Endodermal cell (in vitro differentiated cells): ENCODE measurements at places on chromosomes 16 and 17. TPM values are rescaled to one million over a fixed set of nuclear protein-coding genes. Genes with fewer than 3 reads are reported as not detected.

DNA sequence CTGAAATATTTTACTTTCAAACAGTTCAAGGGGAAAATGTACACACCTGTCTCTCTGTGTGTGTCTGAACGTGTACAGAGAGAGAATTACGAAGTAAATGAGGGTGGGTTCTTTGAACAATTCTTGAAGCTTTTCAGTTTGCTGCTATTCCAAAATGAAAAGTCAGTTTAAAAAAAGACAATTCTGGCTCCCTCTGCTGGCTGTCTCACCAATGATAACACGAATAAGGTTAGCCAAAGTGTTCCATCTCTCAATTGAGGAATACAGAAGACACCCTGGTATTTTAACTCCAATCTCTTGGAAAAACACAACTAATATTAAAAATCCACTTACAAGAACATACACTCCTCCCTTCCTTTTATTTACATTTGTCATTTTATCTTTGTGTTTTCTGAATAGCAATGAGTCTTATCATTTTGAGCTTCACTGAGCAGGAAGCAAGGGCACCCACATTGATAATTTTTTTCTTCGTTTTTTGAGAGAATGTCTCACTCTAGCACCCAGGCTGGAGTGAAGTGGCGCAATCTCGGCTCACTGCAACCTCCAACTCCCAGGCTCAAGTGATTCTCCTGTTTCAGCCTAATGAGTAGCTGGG, 20.5 kb downstream of the EFTUD2 start:
- DNase-seq, result peak; percentile 70

DNA sequence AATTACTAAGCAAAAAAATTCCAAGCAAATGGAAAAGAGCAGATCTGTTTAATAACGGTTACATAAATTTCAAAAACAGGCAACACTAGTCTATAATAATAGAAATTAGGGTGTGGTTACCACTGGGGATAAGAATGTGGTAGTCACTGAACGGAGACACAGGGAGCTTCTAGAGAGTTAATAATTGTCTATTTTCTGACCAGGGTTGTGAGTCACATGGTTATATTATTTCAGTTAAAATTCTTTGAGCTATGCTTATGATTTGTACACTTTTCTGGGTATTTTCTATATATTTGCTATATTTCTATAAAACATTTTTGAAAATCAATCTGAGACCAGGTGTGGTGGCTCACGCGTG, 433.9 kb upstream of the MAF start:
- DNase-seq, result no peak

DNA sequence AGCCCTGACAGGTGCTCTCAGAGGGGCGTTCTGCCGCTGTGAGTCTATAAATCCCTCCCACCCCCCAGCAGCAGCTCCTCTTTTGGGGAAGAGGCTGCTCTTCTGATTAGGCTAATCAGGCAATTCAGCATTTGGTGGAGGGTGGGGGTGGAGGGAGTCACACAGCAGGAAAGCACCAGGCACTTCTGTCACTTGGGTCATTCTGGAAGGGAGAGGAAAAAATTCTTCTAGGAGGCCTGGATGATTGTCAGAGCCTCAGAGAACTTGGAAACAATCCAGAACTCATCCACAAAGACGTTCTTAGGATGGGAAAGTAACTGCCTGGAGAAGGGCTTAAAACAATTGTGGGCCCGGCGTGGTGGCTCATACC, 7.3 kb upstream of the SSTR2 start:
- DNase-seq, result peak; percentile 72

GRCh38 chr17:35944151-35944550, 638 bp upstream of the LYZL6 start:
- no peak for DNase-seq

DNA sequence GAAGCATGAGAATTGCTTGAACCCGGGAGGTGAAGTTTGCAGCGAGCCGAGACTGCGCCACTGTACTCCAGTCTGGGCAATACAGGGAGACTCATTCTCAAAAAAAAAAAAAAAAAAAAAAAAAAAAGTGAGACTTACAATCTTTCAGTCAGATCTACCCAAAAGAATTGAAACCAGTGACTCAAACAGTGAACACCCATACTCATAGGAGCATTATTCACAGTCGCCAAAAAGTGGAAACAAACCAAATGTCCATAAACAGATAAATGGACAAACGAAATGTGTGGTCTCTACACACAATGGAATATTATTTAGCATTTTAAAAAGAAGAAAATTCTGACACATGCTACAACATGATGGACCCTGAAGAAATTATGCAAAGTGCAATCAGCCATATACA, 9.1 kb upstream of the SCNN1B start:
- DNase-seq, result no peak

DNA sequence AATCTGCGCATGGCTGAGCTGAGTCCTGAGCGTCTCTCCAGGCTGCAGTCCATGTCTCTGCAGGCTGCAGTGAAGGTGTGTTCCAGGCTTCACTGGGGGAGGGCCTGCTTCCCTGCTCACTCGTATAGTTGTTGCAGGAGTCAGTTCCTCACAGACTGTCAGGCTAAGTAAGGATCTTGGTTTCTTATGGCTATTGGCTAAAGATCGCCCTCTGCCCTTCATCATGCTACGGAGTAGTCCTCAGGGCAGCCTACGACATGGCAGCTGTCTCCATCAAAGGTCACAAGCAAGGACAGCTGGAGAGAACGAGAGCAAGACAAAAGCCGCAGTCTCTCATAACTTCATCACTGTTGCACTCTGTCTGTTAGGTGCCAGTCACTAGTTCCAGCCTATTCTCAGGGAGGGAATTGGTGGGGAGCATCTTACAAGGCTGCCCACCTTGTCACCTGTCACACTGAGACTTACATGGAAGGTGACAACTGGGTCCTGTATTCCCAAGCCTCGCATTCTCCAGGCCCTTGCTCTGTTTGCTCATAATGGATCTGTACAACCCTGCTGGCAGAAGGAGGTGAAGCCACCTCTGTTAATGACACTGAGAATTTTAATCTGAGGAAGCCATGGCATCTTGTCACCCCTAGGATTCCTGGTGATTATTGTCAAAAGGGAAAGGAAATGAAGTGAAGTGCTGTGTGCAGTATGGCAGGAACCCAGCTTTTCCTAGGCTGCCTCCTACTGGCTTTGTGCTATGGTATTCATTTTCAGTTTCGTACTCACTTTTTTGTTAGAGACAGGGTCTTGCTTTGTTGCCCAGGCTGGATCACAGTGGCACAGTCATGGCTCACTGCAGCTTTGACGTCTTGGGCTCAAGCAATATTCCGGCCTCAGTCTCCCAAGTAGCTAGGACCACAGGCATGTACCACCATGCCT, 43.4 kb downstream of the MFSD11 start:
- DNase-seq, result peak; percentile 68

DNA sequence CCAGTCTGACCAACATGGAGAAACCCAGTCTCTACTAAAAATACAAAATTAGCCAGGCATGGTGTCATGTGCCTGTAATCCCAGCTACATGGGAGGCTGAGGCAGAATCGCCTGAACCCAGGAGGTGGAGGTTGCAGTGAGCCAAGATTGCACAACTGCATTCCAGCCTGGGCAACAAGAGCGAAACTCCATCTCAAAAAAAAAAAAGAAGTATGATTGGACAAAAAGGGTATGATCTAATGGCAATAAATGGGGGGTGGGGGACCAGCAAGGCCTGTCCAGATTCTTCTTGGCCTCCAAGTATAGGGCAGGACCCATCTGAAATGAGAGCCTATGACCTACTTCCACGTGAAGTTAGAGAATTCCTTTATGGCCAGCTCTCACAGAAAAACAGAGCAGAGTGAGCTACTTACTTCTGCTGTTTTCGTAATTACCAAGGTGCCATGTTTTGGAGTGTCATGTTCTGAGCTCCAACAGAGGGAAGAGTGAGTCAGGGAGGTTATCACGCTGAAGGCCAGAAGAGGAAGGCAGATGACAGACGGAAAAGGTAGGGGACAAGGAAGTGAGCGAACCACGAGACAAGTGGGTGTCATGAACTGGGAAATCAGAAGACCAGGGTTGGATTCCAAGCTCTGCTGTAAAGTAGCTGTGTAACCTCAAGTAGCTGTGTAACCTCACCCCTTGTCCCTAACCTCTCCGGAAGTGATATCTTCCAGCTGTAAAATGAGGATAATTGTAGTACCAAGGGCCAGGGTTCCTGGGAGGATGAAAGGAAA, 3.6 kb upstream of the ZMYND15 start:
- DNase-seq, result no peak

GRCh38 chr16:79938575-79938974, 338.0 kb upstream of the MAF start:
- DNase-seq, result no peak

DNA sequence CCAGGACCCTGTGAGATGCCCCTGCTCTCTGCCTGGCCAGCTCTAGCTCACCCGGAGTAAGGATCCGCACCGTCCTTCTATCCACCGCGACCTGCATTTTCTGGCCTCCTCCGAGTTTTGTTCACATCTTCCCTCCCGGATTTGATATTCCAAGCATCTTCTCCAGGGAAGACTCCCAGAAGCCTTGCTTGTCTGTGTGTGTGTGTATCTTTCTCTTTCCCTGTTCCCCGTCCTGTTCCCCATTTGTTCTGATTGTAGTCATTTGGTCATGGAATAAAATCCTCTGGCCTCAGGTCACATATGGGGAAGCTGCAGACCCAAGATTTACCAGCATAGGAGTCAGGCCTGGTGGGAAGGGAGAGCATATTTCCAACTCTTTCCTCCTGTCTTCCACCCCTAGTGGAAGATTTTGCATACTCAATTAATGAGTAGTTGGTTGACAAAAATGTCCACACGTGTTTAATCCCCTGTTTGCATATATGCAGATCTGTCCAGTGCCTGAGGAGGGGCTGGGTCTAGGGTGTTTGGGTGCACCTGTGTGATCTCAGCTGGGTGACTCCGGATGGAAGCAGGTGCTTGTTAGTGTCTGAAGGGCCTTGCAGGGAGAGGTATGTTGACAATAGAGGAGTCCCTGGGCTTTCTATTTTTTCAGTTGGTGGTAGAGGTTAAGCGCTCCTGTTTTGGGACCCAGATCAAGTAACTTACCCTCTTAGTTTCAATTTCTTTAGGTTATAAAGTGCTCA, 1.9 kb downstream of the PRAC1 start:
- no peak for DNase-seq

- no peak for DNase-seq
These were observed 863 bp downstream of the CASKIN1 start for GRCh38 chr16:2195322-2196161.

The EVI2A gene
- not detected in 2 replicates for total RNA-seq

DNA sequence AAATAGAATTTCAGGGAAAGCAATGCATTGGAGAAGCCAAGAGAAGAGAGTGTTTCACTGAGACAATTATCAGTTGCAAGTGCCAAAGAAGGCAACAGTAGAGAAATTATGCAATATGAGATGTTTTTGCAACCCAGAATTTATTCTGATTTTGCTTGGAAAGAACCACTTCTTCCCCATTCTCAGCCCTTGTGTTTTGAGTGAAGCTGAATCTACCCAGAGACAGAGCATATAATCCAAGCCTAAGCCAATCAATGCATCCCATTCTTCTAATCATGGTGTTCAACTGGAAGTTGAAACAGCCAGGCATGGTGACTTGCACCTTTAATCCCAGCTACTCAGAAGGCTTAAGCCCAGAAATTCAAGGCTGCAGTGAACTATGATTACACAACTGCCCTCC, 6.9 kb upstream of the SCNN1G start:
- no peak for DNase-seq

DNA sequence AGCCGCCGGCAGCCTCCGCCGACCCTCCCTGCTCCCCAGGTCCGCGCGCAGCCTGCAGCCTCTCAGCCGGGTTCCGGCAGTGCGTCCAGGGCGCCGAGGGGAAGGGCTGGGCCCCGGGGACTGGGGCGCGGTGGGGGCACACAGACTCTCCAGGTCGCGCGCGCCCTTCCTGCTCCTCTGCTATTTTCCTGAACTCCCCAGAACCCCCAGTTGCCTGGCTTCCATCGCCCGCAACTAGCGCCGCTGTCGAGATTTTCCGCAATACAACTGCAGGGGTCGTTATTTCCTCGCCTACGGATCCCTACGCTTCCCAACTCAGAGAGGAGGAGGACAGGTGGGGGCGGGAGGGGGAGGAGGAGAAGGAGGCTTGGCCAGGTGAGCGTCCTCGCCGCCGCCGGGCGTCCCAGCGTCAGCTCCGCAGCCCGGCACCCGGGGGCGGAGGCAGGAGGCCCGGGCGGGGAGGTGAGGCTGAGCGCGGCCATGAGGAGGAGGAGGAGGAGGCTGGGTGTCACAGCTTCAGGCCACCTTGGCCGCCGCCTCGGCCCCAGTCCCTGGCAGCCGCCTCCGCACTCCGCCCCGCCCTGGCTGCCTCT, at the start of gene CA10:
Gene CA10 (minus strand): TSS at position 265 of the 593 bp plus-strand sequence.
- DNase-seq, result peak; percentile 95

DNA sequence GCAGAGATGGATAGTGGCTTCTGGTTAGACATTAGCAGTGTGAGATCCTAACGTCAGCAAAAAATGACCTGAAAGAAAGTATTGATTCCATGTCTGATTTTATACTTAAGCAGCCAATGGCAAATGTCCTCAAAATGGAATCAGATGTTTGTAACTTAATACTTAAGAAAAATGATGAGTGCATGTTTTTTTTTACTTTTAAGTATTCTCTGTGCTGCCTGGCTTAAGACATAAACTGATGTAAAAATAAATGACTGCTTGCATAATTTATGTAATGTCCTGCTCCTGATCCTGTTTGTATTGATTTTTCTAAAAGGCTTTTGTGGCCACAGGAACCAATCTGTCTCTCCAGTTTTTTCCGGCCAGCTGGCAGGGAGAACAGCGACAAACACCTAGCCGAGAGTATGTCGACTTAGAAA, 7.4 kb downstream of the CBFB start:
- DNase-seq, result no peak

GRCh38 chr17:68222606-68223005, 25.2 kb upstream of the AMZ2 start:
- no peak for DNase-seq
